ENCODE measurements at places on chromosomes 1 and 21.

DNA sequence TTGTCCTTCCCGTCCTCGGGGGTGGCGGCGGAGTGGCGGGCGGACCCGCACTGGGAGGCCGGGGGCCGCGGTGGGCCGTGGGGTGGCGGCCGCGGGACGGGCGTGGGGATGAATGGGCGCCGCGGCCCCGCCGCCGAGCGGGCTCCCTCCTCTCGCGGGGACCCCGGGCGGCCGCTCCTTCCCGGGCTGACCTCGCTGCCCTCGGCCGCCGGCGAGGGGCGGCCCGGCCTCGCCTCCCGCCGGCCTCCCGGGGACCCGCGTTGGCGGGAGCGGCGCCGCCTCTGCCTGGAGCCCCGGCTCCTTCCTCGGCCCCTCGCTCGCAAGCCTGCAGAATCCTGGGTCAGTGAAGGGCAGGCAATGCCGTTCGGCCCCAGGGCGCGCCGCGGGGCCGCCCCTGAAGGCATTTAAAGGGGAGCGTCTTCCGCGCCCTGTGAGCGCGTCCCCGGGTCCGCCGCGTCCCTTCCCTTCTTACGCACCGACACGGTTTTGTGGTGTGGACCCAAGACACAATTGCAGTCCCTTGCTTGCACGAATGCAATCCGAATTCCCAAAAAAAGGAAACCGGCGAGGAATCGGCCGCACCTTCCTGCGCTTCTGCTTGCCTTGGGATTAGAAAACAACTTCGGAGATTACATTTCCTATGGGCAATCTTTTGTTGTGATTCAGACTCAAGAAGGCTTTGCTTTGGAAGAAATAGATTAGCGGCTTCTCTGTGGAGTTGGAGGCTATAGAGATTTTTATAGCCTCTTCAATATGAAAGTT lies 776 bp downstream of the ITSN1 start:
- DNase-seq, result no peak

DNA sequence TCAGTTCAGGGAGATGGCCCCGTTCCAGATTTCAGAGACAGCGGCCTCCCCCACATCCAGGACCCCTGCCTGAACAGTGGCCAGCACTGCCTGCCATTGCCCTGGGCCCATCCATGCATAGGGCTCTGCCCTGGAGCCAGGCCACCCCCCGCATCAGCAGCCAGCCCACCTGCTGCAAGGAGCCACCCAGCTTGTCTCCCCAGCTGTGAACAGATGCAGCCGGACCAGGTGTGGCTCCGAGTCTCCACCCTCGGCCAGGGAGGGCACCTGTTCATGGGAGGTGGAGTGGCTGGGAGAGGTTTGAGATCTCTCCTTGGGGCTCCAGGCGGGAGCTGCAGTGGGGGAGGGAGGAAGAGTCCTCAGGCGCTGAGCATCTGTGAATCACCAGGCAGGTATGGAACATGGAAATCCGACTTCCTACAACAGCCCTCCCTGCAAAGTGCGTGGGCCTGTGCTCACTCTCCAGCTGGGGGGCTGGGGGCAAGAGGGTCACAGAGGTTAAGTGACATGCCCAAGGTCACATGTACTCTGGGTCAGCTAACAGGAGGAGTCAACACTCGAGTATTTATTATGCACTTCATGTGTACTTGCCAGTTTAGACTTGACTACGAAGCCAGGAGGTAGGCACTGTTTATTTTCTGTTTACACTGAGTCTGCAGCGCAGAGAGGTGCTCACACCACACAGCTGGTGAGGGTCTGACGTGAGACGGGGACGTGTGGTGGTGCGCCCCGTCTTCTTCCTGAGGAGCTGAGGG lies 4.8 kb upstream of the HES5 start:
- no peak for DNase-seq

DNA sequence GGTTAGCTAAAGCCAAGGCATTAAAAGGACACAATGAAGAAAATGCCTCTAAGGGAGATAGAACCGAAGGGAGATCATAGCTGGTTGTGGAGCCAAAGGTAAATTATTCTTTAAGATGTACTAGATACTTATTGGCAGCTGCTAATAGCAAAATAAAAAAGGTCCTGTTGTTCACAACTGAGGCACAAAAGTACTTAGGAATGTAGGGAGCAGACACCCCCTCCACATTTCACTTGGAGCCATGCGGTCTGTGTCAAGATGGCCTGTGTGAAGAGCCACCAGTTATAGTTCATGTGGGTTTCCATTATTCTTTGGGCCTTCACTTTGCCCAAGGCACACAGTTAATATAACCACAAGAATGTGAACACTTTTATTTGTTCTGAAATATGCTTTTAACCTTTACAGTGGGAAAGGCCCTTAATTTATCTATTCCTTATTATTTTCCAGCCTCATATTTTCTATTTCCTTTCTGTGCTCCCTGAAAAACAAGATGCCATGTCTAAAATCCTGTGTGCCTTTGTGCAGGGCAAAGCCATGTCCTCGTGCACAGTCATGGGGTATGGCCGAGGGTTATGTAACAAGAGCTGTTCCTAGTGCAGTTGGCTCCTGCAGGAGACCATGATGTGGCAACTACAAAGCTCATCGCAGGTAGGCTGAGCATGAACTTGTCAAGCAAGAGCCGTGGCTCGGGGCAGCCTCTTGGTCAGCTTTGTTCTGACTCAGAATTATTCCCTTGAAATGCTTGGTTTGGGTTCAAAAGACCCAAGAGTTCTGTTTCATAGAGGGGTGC lies 16.2 kb upstream of the WDR26 start:
- DNase-seq, result no peak

GRCh38 chr1:199109160-199109559 lies 470.3 kb downstream of the PTPRC start:
- no peak for DNase-seq

DNA sequence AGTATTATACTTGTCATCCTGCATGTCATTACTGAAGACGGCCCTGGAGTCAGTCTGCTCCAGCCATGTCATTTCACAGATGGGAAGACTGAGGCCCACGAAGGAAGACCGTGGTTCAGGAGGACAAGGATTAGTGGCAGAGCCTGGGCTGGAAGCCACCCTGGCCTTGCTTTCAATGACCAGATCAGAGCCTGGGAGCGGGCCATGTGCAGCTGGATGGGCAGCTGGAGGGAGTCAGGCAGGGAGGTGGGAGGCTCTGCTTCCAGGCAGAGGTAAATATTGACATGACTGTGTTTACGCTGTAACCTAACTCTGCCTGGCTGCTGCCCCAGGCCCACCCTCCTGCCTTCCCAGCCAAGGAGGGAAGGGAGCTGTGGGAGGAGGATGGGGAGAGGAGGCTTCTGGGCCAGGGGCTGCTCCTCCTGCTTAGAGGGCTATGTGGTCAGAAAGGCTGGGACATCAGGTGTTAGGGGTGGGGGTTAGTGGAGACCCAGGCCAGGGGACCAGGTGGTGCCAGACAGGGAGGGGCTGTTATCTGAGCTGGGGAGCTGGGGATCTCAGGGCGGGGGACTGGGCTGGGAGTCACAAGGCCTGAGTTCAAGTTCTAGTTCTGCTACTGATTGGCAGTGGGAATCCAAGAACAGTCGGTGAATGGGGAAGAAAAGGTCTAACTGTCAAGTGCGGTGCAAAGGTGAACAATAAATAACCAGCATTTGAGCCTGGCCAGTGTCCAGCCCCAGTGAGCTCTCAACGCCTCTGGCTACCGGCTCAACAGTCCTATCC lies 48.5 kb upstream of the ECE1 start:
- peak; percentile 91 for DNase-seq

- no peak for DNase-seq
Observed at GRCh38 chr1:27496604-27497155, 6.7 kb upstream of the WASF2 start.

DNA sequence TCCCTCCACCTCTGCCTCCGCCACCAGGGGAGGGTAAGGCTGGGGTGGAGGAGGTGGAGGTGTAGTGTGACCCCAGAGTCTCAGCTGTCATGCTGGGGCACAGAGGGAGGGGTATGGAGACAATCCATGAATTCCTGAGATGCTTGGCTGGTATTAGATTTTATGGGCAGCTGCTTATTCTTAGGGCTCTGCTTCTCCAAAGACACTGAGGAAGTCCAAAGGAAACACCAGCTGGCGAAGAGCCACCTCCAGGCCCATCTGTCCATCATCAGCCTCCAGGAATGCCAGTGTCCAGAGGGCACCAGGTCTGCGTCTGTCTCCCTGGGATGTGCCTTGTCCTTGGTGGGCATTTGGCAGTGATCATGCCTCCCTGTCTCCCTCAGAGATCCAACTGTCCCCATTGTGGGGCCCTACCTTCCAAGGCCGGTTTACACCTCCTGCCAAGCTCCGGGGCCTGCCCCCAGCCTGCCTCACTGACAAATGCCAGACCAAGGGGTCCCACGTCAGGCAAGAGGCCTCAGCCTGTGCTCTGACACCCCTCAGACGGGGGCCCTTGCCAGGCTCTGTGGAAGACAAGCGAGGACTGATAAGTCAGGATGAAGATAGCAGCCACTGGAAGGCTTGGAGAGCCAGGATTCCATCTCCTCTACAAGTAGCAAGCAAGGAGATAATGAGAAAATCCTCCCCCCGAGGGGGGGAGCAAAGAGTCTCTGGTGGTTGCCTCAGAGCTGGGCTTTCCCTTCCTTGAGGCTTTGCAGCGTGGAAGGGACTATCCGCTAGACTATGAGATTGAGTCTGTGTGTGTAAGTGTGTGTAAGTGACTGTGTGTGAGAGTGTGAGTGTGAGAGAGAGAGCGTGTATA lies 1.6 kb downstream of the TNNI1 start:
- DNase-seq, result no peak

GRCh38 chr1:206422525-206422924 lies 47.8 kb upstream of the IKBKE start:
- no peak for DNase-seq

- DNase-seq, result no peak
Observed at GRCh38 chr1:241639623-241640148, 483 bp downstream of the CHML start.

DNA sequence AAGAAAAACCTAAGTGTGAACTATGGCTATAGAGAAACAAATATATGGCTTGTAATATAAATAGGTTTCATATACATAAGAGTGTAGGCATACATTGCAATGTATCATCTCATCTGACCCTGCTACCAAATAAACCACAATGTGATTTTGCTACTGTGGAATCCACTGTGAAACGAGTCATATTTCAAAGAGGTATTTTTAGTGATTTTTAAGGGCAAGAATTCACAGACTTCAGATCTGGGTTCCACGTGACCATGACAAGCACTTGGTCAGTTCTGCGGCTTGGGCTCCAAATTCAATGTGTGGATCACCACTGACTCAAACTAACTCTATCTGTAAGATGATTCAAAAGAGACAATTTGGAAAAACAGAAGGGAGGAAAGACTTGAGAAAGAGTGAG lies 147.0 kb upstream of the ERG start:
- DNase-seq, result no peak

All from AG09319 (cell line).